ENCODE measurements at places on chromosomes 5 and 9. TPM values are rescaled to one million over a fixed set of nuclear protein-coding genes. Genes with fewer than 3 reads are reported as not detected.

GRCh38 chr9:124359855-124360678 is 55.2 kb downstream of the PSMB7 start:
- no peak for DNase-seq

GRCh38 chr5:173981185-173981761 is 7.7 kb upstream of the C5orf47 start:
- no peak for DNase-seq

DNA sequence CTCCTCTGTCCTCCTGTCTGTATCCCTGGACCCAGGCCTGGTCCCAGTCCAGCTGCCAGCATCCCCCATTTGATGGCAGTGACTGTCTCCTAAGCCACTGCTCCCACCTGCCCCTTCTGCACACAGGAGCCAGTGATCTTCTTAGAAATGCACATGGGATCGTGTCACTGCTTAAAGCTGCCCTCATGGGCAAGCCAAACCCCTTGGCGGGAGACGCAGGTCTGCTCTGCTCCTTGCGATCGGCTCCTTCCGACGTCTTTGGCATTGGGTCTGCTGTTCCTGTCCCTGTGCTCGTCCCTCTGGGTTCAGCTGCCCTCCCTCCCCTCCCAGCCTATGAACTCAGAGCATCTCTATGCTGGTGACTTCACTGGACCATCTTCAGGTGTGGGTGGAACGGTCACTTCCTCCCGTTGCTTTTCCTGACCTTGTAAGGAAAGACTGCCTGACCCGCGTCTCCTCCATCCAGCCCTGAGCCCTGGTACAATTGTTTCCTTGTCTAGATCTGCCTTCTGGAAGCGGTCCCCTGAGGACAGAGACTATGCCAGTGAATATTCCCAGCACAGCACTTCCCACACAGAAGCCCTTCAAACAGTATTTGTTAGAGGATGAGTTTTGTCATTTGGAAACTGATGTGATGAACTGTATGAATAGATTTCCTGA is 116.5 kb downstream of the ZNF354C start:
- DNase-seq: no peak

DNA sequence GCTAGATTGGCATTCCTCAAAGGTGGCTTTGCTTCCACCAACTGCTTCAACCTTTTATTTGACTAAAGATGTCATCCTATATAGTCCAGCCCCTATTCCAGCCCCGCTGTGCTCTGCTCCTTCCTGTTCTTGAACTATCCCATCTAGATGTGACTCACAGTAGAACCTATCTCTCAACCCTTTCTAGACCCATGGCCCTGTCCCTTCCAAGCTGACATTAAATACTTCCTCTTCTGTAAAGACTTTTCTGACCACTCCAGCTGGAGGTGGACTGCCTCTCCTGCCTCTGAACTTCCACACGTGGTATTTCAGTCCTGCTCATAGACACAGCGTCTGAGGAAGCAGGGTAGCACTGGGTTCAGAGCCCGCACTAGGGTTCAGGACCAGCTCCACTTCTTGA is 32.4 kb downstream of the OSTF1 start:
- DNase-seq: no peak

- no peak for DNase-seq
These were observed 71.9 kb upstream of the SLCO6A1 start for GRCh38 chr5:102570747-102571146.

GRCh38 chr9:86885232-86885631 is 62.1 kb downstream of the GAS1 start:
- no peak for DNase-seq

DNA sequence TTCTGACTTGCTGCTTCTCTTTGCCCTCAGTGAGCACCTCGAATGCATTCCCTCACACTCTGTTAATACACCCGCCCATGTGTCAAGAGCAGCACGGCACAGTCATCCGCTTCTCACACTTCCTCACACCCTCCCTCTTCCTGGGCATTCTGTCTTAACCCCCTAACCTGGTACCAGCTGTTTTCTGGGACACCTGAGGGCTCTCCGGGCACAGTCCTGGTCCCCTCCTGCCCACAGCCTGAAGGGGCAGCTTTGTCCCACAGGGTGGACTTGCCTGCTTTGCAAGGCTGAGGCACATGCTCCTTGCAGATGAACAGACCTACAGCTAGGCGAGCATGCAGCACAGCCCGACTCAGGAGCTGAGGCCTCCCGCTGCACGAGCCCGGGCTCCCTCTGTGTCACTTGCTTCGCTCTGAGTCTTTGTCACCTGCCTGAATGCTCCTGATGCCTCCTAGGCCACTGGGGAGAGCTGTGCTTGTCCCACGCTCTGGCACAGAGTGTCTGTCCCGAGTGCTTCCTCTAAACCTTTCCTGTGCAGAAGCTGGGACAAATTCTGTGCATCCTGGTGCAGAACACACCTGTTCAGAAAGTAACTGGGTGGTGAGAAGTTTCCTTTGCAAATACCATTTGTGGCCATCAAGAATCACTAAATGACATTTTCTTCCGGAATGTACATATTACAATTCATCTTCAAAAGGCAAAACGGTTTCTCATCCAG is 47.8 kb downstream of the AHRR start:
- DNase-seq: no peak

DNA sequence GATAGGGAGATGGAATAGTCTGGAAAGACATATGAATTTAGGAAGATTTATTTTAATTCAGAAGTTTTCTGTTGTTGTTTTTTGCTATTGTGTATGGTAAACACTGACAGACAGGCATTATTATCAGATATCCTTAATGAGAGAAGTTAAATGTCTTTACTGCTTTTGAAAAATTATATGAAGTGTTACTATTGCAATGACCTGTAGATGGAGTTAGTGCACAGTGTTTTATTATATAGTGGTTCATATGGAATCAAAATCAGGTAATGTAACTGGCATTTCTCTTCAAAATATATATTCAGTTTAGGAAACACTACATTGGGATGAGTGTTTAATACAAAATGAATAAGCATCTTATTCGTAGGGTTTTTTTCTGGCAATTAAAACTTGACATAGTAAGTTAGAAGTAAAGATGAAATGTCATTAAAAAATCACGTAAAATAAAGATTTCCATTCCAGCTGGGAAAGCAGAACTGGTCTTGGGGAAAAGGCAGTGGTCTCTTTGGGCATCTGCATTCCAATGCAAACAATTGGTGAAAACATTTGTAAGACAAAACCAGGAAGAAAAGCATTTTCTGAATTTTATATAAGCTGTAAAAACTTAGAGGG is 3.9 kb downstream of the GABRA1 start:
- DNase-seq: no peak

GRCh38 chr5:148085977-148086705 is 22.4 kb downstream of the SPINK5 start:
- DNase-seq: no peak

GRCh38 chr5:63125392-63125791 is 546.8 kb downstream of the LRRC70 start:
- DNase-seq: no peak

DNA sequence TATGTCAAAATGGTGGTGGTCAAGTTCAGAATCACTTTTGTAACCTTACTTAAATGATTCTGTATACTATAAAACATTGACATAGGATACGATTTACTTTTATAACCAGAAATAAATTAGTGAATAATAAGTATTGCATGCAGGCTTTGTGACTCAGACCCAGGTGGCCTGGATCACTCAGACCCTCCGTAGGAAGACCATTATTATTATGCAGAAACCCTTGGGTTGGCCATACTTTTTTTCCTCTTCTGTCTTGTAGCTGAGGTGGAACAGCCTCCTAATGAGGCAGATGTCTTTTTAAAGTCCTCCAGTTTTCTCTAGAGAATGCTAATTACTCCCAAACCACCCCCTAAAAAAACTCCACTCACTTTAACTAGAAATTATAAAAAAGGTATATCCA is 121.9 kb downstream of the LPAR1 start:
- no peak for DNase-seq

GRCh38 chr9:75993434-75993833 is 103.0 kb downstream of the PCSK5 start:
- no peak for DNase-seq

- no peak for DNase-seq
These were observed 135.7 kb upstream of the PHYKPL start for GRCh38 chr5:178368274-178368673.

DNA sequence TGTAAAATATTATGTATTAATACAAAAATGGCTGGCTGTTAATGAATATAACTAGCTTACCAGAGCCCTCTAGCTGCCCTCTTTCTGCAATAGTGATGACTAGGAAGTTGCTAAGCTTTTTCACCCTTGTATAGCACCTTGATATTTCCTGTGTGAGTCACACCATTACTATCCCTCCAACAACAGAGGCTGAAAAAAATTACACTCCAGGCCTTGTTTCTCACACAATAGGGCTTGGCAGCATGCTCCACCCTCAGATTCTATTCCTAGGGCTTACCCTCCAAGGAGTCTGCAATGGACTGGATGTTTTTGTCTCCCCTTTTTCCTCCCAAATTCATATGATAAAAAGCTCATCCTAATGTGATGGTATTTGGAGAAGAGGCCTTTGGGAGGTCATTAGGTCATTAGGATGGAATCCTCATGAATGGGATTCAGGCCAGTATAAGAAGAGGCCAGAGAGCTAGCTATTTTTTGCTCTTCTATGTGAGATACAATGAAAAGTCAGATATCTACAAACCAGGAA is 184.6 kb upstream of the MAP1B start:
- DNase-seq: no peak

DNA sequence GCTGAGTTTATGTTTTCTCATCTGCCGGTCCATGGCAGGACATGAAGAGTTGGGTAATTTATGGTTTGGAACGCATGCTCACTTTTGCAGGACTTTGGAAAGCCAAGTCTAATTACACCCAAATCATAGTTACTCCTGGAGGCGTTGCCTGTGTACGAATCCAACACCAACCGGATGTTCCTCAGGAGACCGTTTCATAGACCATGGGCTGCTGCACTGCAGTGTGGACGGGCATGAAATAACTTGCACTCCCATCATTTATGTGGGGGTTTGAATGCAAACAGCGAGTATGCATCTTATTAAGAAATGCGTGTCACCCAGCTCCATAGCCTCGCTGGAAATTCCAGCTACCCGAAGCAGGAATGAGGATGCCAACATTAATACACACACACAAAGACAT is 96.1 kb upstream of the IRX2 start:
- DNase-seq: no peak

DNA sequence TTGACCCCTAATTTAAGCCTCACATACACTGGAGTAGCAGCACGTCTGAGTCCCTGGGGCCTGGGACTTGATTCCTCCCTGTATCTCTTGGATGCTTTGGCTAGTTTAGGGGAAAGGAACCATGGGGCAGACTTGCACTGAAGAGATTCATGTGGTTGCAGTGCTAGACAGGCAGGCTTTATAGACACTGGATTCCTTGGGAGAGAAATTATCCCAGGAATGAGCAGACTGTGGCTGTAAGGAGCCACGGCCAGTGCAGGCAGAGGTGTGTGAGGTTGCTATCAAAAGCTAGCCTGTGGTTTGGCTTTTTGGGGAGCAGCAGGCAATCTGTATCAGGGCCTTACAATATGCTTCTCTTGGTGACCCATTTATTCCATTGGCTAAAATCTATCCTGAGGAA is 20.5 kb upstream of the PITX1 start:
- no peak for DNase-seq

- no peak for DNase-seq
These were observed 365.4 kb downstream of the ARL15 start for GRCh38 chr5:53944981-53945380.

DNA sequence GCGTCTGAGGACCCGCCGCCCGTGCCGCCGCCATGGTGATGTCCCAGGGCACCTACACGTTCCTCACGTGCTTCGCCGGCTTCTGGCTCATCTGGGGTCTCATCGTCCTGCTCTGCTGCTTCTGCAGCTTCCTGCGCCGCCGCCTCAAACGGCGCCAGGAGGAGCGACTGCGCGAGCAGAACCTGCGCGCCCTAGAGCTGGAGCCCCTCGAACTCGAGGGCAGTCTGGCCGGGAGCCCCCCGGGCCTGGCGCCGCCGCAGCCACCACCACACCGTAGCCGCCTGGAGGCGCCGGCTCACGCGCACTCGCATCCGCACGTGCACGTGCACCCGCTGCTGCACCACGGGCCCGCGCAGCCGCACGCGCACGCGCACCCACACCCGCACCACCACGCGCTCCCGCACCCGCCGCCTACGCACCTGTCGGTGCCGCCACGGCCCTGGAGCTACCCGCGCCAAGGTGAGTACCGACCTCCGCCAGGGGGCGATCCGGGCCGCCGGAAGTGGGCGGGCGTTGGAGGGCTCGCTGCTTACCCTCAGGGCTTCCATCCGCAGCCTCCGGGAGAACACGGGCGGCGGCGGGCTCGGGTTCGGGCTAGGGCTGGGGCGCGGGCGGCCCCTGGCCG is 8.5 kb downstream of the PRR7 start:
- DNase-seq: no peak

DNA sequence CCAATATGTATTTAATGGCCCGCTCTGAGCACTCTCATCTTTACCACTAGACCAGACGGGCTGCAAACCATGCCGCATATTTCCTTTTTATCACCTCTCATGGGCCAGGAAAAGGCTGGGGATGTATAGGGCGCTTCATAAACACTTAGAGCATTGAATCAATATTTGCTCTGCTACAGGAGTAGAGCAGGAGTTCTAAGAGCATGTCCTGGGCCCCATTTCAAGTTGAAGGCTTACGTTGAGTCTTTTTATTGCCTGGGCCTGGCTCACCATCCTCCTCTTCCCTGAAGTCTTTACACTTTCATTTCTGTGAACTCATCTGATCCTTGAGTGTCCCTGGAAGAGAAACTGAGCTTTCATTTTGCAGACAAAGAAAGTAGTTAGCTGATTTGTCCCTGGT is 112.4 kb downstream of the FSTL4 start:
- no peak for DNase-seq

GRCh38 chr9:132978451-132979131 is at the start of gene GFI1B:
GFI1B (plus strand) TSS chr9:132978694; CDS start chr9:132986679, 7,985 bp downstream.
- DNase-seq: no peak

- DNase-seq: no peak
These were observed 149.1 kb upstream of the TRPM3 start for GRCh38 chr9:71270554-71270953.

Gene LCNL1
- total RNA-seq: not detected

Gene PCDHGC3
- total RNA-seq: 99.9 TPM

Gene FAM13B
- total RNA-seq: 65.1 TPM

Gene LHX6
- total RNA-seq: 6.5 TPM

Gene C9orf153
- total RNA-seq: 0.68 TPM

Gene BSPRY
- not detected for total RNA-seq

Gene SHISAL2B
- total RNA-seq: not detected

Gene GLIPR2
- 47.0 TPM for total RNA-seq

Gene PCDHB15
- total RNA-seq: 10.7 TPM

Gene PCDHGA1
- total RNA-seq: 2.8 TPM

Gene KIF20A
- total RNA-seq: 0.78 TPM

Gene GABRA1
- not detected for total RNA-seq

Gene ALDH1B1
- 195 TPM for total RNA-seq

Gene N4BP3
- not detected for total RNA-seq

Gene CDH9
- not detected for total RNA-seq
